ENCODE measurements at places on chromosomes 3 and 15.

DNA sequence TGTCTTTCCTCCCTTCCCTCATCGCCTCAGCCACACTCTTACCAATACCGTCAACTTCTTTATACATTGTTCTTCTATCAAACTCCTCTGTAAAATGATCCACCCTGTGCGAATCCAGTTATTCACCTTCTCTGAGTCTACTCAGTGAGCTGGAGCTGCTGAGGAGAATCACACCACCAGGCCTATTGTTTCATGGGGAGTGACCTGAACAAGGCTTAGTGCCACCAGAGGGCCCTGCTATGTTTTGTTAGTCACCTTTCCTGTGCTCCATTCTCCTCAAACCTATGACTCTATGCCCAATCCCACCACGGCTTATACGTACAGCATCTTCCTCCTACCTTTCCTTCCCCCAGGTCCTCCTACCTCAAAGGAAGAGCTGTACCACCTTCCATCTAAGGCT lies 50.4 kb upstream of the MED12L start:
- no peak for DNase-seq

- DNase-seq, result no peak
These were observed 85.4 kb upstream of the TLE3 start for GRCh38 chr15:70182858-70183695.

- no peak for DNase-seq
These were observed 368.6 kb upstream of the C2CD4B start for GRCh38 chr15:62533687-62534086.

DNA sequence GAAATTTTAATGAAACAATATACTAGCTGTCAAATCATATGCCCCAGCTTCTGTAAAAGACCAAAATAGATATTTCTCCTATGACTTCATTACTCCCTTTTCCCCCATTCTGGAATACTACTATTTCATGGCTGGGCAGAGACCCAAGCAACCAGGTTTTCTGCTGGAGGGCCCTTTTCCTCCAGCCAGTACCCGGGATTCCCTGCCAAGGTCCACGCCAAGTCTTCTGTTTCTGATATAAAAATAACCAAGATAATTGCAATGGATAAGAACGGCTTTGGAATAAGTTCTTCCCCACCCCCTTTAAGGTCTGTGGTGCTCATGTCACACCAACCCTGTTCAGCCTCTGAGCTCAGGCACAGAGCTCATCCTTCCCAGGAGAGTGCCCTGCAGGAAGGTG lies 17.2 kb upstream of the NMNAT3 start:
- no peak for DNase-seq

- no peak for DNase-seq
These were observed 65.6 kb downstream of the NIPA2 start for GRCh38 chr15:22903961-22904534.

- DNase-seq, result no peak
These were observed 30.0 kb downstream of the RGMA start for GRCh38 chr15:93058904-93059427.

- DNase-seq, result no peak
These were observed 27.8 kb upstream of the TFG start for GRCh38 chr3:100681496-100681895.

GRCh38 chr3:15703346-15703745 lies 94.4 kb downstream of the ANKRD28 start:
- no peak for DNase-seq

DNA sequence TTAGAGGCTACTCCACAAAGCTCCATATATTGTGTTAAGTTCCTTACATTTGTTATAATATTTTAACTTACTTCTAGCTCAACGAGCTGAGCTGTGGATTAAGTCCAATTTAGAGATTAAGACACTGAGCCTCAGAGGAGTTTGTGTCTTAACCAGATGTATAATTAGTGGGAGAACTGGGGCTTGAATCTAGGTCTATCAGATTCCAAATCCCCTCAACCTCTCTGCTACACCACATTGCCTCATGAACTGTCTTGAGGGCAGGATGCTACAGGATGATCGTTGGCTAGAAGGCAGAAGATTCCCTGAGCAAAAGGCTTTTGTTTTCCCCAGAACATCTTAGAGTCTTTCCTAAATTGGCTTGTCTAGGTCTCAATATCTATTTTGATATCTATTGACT lies 890.8 kb downstream of the NAALADL2 start:
- DNase-seq, result no peak
